ENCODE measurements at places on chromosomes 16 and 17.

GRCh38 chr17:33520426-33521330 lies 227.6 kb upstream of the ASIC2 start:
- DNase-seq: peak; percentile 88

- no peak for DNase-seq
Observed at GRCh38 chr17:59454633-59455105, 110.7 kb upstream of the DHX40 start.

GRCh38 chr17:82408288-82408937 lies 9.7 kb upstream of the HEXD start:
- DNase-seq: no peak

GRCh38 chr17:71458322-71458721 lies 662.5 kb upstream of the SOX9 start:
- DNase-seq: no peak

GRCh38 chr17:42937712-42938596 lies 26.3 kb downstream of the AARSD1 start:
- peak; percentile 43 for DNase-seq

DNA sequence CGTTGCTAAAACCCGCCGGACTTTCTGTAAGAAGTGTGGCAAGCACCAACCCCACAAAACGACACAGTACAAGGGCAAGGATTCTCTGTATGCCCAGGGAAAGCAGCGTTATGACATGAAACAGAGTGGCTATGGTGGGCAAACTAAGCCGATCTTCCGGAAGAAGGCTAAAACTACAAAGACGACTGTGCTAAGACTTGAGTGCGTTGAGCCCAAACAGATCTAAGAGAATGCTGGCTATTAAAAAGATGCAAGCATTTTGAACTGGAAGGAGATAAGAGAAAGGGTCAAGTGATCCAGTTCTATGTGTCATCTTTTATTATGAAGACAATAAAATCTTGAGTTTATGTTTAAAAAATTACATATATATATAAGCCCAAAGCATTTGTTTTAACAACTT lies 20.3 kb downstream of the HELZ start:
- DNase-seq: no peak

GRCh38 chr17:71881041-71881440 lies 239.8 kb upstream of the SOX9 start:
- DNase-seq: no peak

GRCh38 chr16:84970447-84971127 lies 40.7 kb downstream of the ZDHHC7 start:
- DNase-seq: peak; percentile 77

- DNase-seq: no peak
Observed at GRCh38 chr17:8155231-8155995, 3.2 kb upstream of the PER1 start.

- peak; percentile 72 for DNase-seq
Observed at GRCh38 chr17:46979147-46979863, at the start of gene RPRML. Gene RPRML, minus strand, starts transcription at chr17:46979253. Its CDS starts 246 bp downstream, at chr17:46979007.

DNA sequence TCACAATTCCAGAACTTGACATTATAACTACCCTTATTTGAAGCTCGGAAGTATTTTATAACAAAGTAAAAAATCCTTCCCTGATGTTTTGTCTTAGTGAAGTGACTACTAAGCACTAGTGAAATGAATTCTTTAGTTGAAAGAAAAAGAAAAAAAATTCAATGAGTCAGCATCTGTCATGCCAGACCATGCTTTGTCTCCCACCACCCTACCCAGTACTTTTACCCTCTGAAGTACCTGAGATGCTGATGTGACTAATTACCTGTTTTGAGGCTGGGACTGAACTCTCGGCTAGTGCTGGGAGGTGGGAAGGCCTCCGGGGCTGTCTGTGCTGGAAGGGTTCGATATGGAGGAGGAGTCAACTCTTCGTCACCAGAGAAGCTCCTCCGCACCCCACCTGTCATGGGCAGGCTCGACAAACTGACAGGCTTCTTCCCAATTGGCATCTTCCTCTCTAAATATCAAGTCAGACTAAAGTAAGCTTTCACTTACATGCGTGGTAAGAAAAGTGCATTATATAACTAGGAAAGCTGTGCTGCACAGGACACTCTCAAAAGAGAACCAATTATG lies 19.6 kb downstream of the NME2 start:
- DNase-seq: no peak

DNA sequence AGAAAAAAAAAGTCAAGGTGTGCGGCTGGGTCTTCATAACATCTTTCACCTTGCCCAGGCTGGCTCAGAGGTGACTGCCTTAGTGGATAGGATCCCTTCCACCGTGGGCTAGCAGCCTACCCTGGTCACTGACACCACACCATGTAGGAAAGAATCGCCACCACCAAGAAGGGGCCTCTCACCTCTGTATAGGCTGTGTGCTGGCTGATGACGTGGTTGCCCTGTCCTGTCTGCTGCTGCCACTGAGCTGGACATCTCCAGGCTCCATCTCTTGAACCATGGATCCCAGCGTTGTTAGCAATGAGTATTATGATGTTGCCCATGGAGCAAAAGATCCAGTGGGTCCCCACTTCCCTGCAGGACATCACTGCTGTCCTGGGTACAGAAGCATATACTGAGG lies at the start of gene GPR142:
Gene GPR142, plus strand, starts transcription at position 301 of the 400 bp plus-strand sequence. CDS start 2,035 bp downstream, outside the sequence.
- DNase-seq: no peak

DNA sequence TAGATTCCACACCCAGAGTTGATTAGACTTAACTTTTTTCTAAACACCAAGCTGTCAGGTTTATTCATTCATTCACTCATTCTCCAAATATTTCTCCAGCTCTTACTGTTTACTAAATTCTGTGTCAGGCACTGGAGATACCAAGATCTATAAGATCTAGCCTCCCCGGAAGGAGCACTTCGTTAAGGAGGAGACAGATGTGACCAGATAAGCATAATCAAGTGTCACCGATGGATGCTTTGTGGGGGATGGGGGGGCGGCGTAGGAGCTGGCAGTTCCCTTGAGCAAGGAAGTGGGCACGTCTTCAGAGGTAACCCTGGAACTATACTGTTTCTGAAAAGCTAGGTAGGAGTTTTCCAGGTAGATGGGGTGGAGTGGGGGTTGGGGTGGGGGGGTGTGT lies 3.8 kb upstream of the RPL26 start:
- no peak for DNase-seq

- no peak for DNase-seq
Observed at GRCh38 chr17:73128496-73128895, 36.0 kb upstream of the SLC39A11 start.

DNA sequence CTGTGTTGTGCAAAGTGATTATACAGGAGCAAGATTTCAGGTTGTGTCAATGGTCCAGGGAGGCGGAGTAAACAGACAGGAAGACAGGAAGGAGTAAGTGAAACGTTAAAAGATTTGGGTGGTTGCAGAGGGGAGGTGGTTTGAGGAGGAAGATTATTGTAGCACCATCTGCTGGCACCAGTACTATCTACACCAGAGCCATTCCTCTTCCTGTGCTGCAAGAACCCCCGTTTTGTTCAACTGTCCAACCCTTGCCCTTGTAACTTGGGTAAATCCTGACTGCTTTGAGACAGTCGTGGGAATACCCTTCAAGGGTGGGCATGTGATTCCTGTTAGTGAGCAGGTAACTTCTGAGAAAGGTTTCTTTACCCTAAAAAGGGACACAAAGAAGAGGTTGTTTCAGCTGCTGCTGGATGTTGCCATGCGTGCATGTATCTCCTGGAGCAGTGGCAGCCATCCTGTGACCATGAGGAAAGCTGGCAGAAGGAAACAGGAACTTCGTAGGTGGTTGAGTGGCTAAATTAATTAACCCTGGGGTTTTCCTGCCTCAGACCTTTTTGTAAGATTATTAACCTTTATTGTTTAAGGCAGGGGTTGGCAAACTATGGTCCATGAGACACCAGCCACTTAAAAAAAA lies 124.1 kb downstream of the PRKCA start:
- no peak for DNase-seq

DNA sequence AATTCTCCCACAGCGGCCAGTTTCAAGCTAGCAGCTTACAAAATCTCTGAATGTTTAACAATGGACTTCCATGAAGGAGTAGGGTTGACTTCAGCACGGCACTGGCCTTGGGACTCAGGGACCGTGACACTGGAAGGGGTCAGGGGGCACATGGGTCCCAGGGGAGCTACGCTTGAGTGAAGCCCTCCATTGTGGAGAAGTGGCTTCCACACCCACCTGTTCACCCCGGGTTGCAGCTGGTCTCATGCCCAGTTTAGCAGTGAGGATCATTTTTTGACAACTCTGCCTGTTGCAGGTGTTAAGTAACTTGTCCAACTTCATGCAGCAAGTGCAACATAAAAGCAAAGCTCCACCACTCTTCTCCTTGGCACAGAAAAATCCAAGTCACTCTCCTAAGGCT lies 510.2 kb downstream of the CDH13 start:
- no peak for DNase-seq

DNA sequence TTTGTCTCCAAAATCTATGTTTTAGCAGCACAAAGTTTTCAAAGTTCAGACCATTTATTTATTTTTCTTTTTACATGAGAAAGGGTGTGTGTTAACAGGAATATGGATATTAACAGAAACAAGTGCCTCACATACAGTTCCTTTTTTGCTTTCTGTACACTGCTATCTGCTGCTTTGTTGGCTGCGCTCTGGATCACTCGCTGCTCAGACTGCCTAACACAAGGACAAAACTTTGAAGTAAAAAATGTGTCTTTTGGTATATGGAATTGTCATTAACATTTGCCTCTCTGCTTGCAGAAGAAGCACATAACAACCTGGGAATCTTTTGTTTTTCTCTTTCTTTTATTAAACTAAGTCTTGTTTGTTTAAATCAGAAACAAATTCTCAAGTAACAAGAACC lies 262.8 kb downstream of the ZFHX3 start:
- DNase-seq: no peak

- DNase-seq: peak; percentile 74
Observed at GRCh38 chr17:78951967-78952551, 26.9 kb upstream of the TIMP2 start.

DNA sequence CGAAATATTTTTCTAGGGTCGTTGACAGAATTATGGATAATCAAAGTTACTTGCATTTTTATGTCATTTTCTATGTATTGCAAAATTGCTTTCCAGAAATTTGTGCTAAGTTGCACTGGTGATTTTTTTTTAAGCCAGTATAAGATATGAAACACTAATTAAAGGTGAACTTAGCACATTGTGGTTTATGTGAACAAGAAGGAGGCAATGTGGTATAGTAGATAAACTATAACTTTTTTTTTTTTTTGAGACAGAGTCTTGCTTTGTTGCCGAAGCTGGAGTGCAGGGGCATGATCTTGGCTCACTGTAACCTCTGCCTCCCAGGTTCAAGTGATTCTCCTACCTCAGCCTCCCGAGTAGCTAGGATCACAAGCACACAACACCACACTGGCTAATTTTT lies 13.2 kb downstream of the DGKE start:
- DNase-seq: no peak

DNA sequence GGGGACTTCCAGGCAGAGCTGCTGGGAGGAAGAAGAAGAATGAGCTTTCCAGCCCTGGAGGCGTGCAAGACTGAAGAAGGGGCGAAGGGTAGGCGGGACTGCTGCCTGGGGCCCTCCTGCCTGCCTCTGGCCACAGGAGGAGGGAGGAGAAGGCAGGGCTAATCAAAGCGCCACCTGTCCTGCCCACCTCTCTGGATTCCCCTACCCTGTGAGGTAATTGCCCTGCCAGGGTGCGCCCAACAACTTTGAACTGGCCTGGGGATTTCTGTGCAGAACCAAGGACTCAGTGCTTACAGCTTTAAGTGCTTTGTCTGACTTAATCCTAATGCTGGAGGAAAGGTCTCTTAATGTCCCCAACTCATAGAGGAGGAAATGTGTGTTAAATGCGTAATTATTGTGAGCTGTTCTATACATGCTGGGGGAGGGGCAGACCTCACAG lies at the start of gene NOXO1:
Gene NOXO1, minus strand, starts transcription at position 72 of the 439 bp plus-strand sequence. CDS start 290 bp downstream, outside the sequence.
- no peak for DNase-seq

- DNase-seq: no peak
Observed at GRCh38 chr17:50181144-50181543, 15.3 kb downstream of the SGCA start.

DNA sequence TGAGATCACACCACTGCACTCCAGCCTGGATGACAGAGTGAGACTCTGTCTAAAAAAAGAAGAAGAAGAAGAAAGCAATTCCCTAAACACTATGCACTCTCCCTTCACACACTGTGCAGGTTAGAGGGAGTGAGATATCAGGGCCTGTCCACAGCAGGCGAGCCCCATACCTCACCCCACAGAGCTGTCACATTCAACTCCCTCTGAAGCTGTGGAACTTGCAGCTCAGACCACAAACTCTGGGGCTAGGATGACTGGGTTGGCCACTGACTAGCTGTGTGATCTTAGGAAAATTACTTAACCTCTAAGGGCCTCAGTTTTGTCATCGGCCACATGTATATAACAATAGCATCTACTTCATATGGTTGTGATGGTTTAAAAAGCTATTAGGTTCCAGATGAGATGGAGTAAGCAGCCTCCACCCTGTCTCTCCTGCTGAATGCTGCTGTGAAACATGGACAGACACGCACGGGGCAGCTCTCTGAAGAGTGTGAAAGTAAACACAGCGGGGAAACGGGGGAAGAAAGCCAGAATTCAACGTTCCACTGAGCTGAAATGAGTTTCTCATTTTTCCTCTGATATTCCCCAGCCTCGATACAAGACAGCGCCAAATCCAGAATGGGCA lies 13.6 kb upstream of the PYY start:
- DNase-seq: no peak

DNA sequence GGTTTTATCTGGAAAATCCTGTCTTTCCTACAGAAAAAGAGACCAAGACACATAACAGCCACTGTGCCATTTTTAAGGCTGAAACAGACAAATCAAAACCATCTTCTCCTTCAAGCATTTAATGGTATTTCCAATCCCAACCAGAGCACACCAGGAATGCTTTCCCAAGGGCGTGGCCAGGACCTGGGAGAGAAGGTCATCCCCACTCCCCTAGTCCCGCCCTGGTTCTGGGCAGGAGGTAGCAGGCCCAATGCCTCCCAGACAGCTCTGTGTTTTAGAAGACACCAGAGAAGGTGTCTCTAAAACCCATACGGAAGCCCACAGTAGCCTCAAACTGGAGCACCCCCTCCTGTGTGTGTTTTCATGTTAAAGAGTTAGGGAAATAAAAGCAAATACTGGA lies 214.4 kb downstream of the ZFHX3 start:
- no peak for DNase-seq

DNA sequence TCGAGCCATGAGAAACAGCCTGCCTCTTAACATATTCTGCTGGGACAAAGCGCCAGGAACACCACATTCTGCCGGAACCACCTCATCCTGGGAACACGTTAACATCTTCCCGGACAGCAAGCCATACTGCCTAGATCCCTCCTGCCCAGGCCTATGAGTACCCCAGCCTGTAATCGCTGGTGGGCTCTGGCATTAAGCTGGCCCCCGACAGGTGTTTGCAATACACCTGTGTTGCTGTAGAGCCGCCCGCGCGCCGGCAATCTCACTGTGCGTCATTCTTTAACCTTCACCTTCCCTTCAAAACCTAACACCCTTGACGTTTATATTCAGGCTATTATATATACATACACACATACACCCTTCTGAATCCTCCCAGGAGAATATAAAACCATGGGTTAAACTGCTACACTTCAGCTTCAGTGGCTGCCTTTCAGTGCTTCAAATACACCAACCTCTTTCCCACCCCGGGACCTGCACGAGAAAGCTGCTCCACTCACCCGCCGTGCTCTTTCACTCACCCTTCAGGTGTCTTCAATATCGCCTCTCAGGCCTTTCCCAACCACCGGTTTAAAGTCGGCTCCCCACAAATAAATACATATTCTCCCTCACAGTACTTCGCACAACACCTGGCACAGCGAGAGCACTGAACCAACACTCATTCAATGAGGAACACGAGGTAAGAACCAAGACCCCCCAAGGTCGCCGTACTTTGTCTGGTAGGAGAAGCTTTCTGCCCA lies 1.0 kb upstream of the ENDOV start:
- no peak for DNase-seq

- DNase-seq: no peak
Observed at GRCh38 chr16:67063008-67063407, 34.1 kb downstream of the CBFB start.

- no peak for DNase-seq
Observed at GRCh38 chr16:57529391-57530103, 6.8 kb downstream of the CCDC102A start.
